ENCODE measurements at places on chromosomes 11 and 22.

- peak; percentile 5 for DNase-seq
Measured at GRCh38 chr11:123475469-123475868, 45.4 kb downstream of the GRAMD1B start.

DNA sequence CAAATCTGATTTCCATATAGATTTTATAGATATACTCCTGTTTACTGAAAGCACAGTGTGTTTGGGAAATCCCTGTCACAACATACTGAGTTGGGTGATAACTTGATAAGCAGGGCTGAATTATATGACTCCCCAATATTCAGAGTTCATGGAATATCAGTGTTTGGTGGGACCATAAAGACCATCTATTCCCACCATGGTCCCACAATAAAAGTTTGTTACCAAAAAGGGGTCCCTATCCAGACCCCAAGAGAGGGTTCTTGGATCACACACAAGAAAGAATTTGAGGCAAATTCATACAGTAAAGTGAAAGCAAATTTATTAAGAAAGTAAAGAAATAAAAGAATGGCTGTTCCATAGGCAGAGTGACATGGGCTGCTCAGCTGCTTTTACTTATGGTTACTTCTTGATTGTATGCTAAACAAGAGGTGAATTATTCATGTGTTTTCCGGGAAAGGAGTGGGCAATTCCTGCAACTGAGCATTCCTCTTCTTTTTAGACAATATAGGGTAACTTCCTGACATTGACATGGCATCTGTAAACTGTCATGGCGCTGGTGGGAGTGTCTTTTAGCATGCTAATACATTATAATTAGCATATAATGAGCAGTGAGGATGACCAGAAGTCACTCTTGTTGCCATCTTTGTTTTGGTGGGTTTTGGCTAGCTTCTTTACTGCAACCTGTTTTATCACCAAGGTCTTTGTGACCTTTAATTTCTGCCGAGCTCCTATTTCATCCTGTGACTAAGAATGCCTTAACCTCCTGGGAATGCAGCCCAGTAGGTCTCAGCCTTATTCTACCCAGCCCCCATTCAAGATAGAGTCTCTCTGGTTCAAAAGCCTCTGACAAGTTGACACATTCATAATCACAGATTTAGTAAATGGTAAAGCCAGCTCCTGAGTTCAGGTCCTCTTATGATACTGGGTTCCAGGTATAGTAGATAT, 240.6 kb upstream of the PDGFD start:
- no peak for DNase-seq

GRCh38 chr11:65506772-65507505, 8.1 kb downstream of the MALAT1 start:
- peak; percentile 71 for DNase-seq

- DNase-seq = no peak
Measured at GRCh38 chr11:6721343-6721742, 38.2 kb upstream of the MRPL17 start.

DNA sequence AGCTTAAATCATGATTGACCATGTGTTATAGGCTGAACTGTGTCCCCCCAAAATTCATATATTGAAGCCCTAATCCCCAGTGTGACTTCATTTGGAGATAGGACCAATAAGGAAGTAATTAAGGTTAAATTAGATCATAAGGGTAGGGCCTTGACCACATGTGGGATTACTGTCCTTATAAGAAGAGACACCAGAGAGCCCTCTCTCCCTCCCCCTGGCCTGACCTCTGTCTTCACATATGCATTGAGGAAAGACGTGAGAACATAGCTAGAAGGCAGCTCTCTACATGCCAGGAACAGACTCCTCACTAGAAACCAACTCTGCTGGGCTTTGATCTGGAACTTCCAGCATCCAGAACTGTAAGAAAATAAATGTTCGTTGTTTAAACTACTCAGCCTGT, 13.6 kb upstream of the NUP50 start:
- DNase-seq = no peak

DNA sequence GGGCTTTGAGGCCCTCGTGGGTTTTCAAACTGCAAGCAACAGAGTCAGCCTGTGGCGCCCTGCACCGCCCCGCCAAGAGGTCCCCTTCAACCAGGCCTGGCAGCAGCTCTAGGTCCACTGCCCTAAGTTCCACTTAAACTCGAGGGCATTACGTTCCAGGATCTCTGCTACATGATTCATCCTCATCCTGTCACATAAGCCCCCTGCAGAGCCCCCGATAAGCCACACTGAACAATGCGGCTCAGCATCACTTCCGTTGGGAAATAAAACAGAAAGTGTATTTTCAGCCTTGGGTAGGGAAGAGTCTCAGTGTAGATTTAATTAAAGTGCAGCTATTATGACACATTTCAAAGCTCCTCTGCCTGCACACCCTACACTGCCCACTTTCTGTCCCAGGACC, 24.6 kb downstream of the SULT4A1 start:
- DNase-seq = no peak

- DNase-seq = no peak
Measured at GRCh38 chr22:47180796-47181195, 418.3 kb downstream of the TBC1D22A start.

DNA sequence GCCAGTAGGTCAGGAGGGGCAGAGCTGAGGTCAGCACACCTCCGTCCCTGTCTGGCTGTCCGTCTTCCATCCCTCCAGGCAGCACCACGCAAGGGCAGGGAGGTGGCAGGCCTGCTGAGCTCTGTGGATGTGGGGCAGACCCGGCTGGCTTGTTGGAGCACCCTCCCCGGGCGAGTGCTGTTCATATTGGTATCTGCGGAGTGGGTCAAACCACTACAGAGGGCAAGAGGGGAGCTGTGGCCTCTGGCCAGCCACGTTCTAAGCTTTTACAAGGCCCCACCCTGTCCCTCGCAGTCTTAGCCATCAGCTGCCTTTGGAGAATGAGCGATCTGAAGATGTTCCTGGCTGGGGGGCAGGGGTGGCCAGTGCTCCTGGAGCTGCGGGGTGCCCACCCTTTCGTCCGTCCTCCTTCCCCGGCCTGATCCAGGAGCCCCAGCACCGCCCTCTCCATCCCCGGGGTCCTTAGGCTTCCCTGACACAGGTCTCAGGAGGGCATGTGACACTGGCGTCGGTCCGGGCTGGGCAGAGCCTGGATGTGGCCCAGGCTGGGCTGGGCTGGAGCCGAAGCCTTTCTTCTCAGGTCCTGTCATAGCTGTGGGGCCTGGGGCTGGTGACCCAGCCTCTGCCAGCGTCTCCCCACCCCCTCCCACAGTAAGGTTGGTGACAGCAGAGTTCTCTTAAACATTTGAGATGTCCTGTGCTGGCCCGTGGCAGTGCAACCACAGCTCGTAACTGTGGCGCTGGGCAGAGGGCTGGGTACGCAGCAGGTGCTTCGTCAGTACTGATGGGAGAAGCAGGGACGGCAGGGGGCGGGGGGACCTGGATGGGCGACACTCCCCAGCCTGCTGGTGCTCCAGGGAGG, 31.7 kb upstream of the GRAMD4 start:
- DNase-seq = no peak

- DNase-seq = no peak
Measured at GRCh38 chr11:1390569-1391164, 933 bp downstream of the BRSK2 start.

DNA sequence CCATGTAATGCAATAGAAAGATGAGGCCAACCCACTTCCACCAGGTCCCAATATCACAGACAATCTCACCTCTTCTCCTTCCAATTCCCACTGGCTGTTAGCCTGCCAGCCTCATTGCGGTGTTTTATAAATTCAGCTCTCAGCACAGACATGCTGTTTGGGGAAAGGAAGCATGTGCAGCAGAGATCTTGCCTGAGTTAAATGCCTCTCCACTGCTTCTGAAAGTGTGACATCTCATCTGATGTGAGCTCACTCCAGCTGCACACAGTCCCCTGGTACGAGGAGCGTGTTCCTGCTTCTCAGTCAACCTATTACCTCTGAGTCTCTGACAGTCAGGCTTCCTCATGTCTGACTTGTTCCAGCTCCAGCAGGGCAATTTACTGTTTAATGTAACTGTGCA, 122.7 kb upstream of the GUCY1A2 start:
- peak; percentile 1 for DNase-seq

DNA sequence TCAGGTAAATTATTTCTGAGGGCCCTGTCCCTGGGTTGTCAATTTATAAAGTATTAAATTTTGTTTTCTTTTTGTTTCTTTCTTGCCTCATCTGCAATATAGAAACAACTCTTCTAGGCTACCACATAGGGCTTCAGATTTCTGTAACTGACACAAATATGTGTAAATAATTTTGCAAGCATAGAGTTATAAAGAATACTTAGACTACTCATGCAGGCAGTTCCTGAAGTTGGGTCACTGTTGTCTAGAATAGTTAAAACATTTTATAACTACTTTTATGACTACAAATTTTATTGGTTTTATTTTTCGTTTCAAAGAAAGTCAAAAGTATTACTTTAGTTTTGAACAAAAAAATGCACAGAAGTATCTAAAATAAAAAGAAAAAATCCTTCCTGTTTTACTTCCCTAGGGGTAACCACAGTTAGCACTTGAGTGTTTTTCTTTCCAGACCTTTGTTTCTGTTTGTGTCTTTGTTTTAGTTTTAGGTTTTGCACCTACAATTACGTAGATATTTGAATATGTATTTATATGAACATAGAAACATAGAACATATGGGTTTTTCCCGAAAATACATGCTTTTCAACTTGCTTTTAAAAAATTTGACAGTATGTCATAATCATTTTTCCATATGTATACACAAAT, 12.4 kb upstream of the TMEM123 start:
- no peak for DNase-seq

DNA sequence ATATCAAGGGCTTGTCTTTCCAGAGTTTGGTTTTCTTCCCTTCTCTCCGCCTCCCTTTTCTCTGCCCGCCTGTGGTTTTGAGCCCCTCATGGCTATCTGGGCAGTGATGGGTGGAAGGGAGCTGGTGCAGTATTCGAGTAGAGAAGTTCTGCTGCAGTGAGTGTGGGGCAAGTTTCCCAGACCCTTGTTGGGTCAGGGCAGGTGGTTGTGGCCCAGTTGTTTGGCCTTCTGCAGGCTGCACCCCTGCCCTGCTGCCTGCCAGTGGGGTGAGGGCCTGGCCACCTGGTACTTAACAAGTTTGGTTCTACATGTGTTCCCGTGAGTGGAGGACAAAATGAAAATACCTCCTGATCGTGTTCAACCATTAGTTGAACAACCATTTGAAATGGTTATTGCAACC, 65.2 kb downstream of the PTPRJ start:
- no peak for DNase-seq

GRCh38 chr11:63613517-63614135, 607 bp downstream of the PLAAT3 start:
- DNase-seq = no peak

- no peak for DNase-seq
Measured at GRCh38 chr11:3157381-3158130, 7.6 kb downstream of the OSBPL5 start.

GRCh38 chr11:65317025-65317786, 2.5 kb downstream of the CDC42EP2 start:
- no peak for DNase-seq

- DNase-seq = no peak
Measured at GRCh38 chr11:108994887-108995286, 330.0 kb downstream of the DDX10 start.

DNA sequence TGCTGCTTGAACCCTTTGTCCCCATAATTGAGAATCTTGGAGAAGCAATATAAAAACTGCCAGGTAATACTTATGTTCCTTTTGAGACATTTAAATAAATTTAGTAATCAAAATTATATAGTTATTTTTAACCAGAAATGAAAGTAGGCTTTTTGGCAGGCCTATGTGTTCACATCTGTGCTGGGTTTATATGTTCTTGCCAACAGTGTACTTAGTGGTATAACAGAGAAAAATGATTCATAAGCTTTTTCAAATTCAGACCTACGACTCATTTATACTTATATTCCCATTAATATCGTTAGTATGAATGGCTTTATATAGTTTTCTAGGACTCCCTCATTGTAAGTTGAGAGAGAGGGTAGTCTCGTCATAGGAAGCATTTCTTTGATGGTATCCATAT, 79.0 kb downstream of the DDX10 start:
- no peak for DNase-seq

- no peak for DNase-seq
Measured at GRCh38 chr11:34216706-34217105, 111.3 kb downstream of the NAT10 start.

DNA sequence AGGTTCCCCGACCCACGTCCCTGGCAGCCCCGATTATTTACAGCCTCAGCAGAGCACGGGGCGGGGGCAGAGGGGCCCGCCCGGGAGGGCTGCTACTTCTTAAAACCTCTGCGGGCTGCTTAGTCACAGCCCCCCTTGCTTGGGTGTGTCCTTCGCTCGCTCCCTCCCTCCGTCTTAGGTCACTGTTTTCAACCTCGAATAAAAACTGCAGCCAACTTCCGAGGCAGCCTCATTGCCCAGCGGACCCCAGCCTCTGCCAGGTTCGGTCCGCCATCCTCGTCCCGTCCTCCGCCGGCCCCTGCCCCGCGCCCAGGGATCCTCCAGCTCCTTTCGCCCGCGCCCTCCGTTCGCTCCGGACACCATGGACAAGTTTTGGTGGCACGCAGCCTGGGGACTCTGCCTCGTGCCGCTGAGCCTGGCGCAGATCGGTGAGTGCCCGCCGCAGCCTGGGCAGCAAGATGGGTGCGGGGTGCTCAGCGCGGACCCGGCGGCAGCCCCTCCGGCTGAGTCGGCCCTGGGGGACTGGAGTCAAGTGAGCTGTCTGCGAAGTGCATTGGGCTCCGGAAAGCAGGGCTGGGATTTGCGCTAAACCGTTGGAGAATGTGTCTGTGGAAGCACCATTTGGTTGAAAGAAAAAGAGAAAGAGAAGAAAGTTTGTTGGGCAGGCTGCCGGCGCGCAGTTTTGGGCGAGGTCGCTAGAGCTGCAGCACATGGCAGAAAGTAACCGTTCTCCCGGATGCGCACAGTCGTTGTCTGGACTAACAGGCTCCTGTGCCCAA, at the start of gene CD44:
Gene CD44, plus strand, starts transcription at position 229 of the 779 bp plus-strand sequence. Its CDS starts 133 bp downstream, at position 362.
- DNase-seq = peak; percentile 27

DNA sequence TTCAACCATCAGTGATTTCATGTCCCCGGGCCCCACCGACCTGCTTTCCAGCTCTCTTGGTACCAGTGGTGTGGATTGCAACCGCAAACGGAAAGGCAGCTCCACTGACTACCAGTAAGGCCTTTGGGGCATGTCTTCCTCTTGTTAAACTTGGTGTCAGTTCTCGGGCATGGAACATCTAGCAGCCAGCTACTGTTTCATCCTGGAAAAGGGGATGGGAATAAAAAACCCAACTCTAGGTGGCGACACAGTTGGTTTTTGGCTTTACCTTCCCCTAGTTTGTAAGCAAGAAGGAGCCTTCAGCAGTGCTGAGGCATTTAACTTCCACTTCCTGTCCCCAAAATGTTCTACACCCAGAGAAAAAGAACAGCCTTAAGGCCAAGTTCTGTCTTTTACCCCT, 76.7 kb downstream of the BMAL1 start:
- no peak for DNase-seq
